Esophagus muscularis mucosa (tissue), 4 donors: ENCODE measurements at places on chromosomes 1 and 21.

DNA sequence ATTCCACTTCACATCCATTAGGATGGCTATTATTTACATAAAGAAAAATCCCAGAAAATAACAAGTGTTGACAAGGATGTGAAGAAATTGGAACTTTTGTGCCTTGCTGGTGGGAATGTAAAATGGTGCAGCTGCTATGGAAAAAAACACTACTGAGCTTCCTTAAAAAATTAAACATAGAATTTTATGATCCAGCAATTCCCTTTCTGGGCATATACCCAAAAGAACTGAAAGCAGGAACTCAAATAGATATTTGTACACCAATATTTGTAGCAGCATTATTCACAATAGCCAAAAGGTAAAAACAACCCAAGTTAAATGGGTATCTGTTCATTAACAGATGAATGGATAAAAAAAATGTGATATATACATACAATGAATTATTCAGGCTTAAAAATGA lies 45.6 kb downstream of the WNT2B start:
- peaks cover 15% of the 10 kb centered on the region for H3K36me3 ChIP-seq
- no peak for DNase-seq
- H3K4me3 ChIP-seq: no peak overlapping the region
- H3K27me3 ChIP-seq: peaks cover 3% of the 10 kb centered on the region
- no peak overlapping the region for H3K27ac ChIP-seq
- no peaks in the 10 kb centered on the region for H3K4me1 ChIP-seq

GRCh38 chr1:13782634-13783360 lies 82.8 kb downstream of the PRDM2 start:
- no peaks in the 10 kb centered on the region for H3K27me3 ChIP-seq
- peaks cover 15% of the 10 kb centered on the region for H3K4me1 ChIP-seq
- no peak overlapping the region for H3K27ac ChIP-seq
- no peak overlapping the region for H3K4me3 ChIP-seq
- H3K36me3 ChIP-seq: peaks cover 26% of the 10 kb centered on the region

GRCh38 chr1:41724248-41724647 lies 194.5 kb downstream of the HIVEP3 start:
- H3K27me3 ChIP-seq: no peaks in the 10 kb centered on the region
- no peak overlapping the region for H3K27ac ChIP-seq
- DNase-seq: no peak

DNA sequence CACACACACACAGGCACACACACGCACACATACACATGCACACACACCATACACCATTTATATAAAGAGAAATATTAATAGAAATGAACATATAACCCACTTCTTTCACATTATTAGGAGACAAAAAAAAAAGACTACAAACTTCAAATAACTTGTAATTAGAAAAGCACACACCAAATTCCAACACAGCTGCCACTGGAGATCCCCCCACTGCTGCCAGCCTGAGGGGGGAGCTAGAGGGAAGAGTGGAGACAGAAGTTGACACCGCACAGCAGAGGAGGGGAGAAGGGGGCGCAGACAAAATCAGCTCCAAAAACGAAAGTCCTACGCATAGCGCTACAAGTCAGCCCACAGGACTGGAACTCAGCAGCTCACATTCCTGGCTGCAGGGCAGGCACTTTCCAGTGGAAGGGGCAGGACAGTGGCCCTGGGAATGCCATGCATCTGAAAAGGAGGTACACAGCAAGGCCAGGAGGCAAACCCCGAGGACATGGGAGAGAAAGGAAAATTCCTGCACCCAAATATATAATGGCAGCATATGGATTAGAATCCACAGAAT lies 36.5 kb downstream of the LGALS8 start:
- H3K36me3 ChIP-seq: peaks cover 66% of the 10 kb centered on the region
- no peak for DNase-seq
- no peak overlapping the region for H3K27ac ChIP-seq
- no peak overlapping the region for H3K4me3 ChIP-seq

- no peaks in the 10 kb centered on the region for H3K36me3 ChIP-seq
- no peak overlapping the region for H3K4me3 ChIP-seq
- no peak for DNase-seq
- no peak overlapping the region for H3K27ac ChIP-seq
These were observed 154.0 kb downstream of the CLEC20A start for GRCh38 chr1:178342745-178343144.

- H3K27me3 ChIP-seq: no peaks in the 10 kb centered on the region
- peaks cover 11% of the 10 kb centered on the region for H3K36me3 ChIP-seq
- DNase-seq: no peak
- no peak overlapping the region for H3K4me3 ChIP-seq
These were observed 8.7 kb downstream of the SYNJ1 start for GRCh38 chr21:32719085-32719484.

- no peak for DNase-seq
- H3K27ac ChIP-seq: no peak overlapping the region
- peaks cover 32% of the 10 kb centered on the region for H3K4me1 ChIP-seq
- H3K27me3 ChIP-seq: no peaks in the 10 kb centered on the region
- no peak overlapping the region for H3K4me3 ChIP-seq
These were observed 38.5 kb downstream of the COQ8A start for GRCh38 chr1:226978432-226979114.

- H3K4me3 ChIP-seq: no peak overlapping the region
- no peak for DNase-seq
- no peaks in the 10 kb centered on the region for H3K4me1 ChIP-seq
- no peaks in the 10 kb centered on the region for H3K27me3 ChIP-seq
These were observed 24.2 kb upstream of the C1orf174 start for GRCh38 chr1:3924186-3924824.

- H3K4me3 ChIP-seq: no peak overlapping the region
- no peaks in the 10 kb centered on the region for H3K4me1 ChIP-seq
- no peaks in the 10 kb centered on the region for H3K36me3 ChIP-seq
- H3K27me3 ChIP-seq: no peaks in the 10 kb centered on the region
These were observed 343.4 kb downstream of the HHIPL2 start for GRCh38 chr1:222204475-222204874.

DNA sequence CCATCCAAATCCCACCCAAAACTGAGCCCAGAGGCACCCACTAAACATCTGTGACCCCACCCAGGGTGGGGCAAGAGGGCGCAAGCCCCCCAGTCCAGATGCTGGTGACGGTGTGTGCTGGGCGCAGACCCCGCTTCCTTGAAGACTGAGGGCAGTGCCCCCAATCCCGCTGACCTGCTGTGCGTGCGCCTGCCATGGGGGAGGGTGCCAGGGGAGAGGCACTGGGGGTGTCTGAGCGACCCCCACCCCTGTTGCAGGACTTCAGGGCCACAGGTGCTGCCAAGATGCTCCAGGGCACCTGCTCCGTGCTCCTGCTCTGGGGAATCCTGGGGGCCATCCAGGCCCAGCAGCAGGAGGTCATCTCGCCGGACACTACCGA lies 13.3 kb downstream of the COL6A2 start:
- DNase-seq: no peak
- H3K27ac ChIP-seq: peak overlapping the region; percentile 70
- H3K36me3 ChIP-seq: peaks cover 51% of the 10 kb centered on the region
- H3K4me3 ChIP-seq: no peak overlapping the region
- H3K4me1 ChIP-seq: peaks cover 30% of the 10 kb centered on the region

DNA sequence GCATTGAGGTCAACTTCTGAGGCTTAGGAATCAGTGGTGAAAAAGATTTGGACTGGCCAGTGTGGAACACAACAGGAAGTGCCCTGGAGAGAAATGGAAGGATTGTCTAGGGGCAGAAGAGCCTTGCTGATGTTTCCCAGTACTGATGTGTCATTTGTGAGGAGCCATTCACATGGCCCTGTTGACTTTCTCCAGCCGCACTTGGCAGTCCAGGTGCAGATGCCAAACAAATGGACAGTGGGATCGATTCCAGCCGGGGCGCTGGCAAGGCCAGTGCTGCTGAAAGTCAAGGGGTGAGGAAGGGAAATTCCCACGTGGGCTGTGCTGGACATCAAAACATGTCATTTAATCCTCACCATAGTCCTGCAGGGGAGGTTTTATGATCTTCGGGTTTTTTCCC lies 4.9 kb upstream of the TRIM63 start:
- no peaks in the 10 kb centered on the region for H3K4me1 ChIP-seq
- H3K36me3 ChIP-seq: no peaks in the 10 kb centered on the region
- no peak overlapping the region for H3K27ac ChIP-seq
- H3K27me3 ChIP-seq: no peaks in the 10 kb centered on the region
- H3K4me3 ChIP-seq: no peak overlapping the region
- no peak for DNase-seq
